ENCODE measurements at places on chromosomes 1 and 21.

DNA sequence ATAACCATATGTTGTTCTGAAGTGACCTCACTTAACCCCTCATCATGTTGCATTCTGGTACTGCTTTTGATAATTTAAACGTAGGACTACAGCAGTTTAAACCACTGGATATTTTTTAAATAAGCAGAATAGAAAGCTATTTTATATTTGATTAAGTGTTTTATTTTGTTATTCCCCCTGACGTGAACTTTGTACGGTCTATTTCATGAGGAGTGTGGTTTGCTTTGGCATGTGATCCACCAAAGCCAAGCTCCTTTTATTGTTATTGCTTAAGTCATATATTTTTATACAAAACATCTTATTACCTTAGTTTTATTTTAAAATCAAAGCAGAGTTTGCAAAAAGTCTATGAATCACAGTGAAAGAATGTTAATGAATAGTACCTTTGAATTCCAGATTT lies 101.4 kb upstream of the L1TD1 start:
- no peak for DNase-seq

DNA sequence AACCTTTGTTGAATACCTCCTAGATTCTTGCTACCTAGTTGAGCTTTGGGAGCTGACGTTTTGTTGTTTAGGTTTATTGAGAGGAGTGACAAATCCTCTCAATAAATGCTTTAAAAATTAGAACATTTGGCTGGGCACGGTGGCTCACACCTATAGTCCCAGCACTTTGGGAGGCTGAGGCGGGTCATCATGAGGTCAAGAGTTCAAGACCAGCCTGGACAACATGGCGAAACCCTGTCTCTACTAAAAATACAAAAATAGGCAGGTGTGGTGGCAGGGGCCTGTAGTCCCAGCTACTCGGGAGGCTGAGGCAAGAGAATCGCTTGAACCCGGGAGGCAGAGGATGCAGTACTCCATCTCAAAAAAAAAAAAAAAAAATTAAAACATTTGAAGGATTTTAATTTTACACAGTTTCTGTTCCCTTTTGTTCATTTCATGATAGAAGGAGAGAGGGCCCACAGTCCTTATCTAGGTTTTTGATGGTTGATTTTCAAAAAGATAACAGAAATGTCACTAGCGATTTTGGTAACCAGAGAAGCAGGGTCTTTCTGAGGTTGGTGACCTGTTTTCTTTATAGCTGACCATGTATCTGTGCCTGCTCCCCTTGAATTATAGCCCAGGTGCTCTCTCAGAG lies 44.2 kb upstream of the PIGV start:
- no peak for DNase-seq

- DNase-seq, result no peak
These were observed 70.4 kb downstream of the TUT4 start for GRCh38 chr1:52482326-52483004.

- DNase-seq, result no peak
These were observed 12.1 kb upstream of the GBP6 start for GRCh38 chr1:89351597-89352311.

GRCh38 chr1:21034725-21035628 lies 141.7 kb downstream of the EIF4G3 start:
- DNase-seq, result no peak

GRCh38 chr1:113515498-113515897 lies 125.2 kb downstream of the MAGI3 start:
- DNase-seq, result no peak

DNA sequence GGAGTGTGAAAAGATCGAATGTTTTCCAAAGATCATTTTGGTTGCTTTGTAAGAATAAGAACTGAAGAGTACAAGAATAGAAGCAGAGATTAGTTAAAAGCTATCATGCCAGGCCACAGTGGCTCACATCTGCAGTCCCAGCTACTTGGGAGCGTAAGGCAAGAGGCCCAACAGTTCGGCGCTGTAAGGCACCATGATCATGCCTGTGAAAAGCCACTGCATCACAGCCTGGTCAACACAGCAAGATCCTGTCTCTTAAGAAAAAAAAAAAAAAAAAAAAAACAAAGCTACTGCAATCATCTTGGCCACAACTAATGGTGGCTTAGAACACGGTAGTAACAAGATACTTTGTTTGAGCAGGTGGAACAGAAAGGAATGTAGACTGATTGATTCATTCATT lies 116.2 kb downstream of the EIF4G3 start:
- no peak for DNase-seq

DNA sequence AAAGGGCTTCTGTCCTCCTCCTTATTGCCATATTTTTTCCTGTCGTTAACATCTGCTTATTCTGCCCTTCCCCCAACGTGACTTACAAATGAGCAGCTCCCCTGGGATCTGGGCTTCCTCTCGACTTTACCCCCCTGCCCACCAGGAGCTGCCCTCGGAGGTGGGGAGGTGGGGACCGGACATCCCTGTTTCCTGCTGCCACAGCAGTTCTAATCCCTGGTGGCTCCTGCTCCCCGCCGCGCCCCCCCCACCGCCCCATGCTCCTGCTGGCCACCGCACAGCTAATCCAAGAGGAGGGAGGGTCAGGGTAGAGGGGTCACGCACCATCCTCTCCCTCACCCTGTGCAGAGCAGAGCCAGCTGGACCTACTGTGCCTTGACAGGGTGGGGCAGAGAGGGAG lies 4.4 kb upstream of the SLC27A3 start:
- DNase-seq, result no peak

DNA sequence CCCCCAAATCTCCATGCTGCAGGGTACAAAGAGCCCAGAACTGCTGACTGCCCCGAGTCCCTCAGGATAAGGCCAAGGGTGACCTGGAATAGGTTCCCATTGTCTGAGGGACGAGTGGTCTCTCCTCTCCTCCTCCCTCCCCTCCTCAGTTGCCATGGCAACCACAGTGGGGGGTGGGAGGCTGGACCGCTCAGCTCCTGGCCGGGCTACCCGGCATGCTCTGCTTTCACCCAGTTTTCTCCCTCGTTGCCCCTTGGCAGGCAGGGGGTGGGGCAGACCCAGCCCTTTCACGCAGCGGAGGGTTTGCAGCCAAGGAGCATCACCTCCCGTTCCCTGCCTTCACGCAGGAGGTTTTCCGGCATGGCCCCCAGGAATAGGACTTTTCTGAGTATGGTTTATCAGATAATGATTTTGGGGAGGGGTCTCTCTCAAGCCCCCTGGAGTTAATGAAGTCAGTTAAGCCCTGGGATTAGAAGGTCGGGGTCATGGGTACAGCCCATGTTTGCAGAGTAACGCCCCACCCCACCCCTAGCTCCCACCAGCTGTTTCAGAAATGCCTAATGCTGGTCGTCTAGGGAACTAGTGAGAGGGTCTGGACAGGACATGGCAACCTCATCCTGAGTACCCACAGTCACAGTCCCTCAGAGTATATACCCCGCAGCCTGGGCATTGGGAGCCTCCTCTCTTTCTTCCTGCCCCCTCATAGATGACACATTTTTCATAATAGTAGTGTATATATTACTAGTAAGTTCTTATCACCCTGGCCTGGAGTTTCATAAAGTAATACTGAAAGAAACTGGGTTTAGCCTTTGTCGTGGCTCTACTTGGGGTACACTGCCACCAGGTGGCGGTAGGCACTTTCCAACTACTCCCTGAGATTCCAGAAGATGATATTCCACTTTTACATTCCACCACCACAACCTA lies 20.7 kb downstream of the C1QB start:
- no peak for DNase-seq

GRCh38 chr1:150548632-150549495 lies at the start of gene ADAMTSL4:
Gene ADAMTSL4, plus strand, starts transcription at chr1:150549408. Its CDS starts 2,881 bp downstream, at chr1:150552289.
- DNase-seq, result no peak

GRCh38 chr21:29149808-29150425 lies 19.5 kb downstream of the MAP3K7CL start:
- DNase-seq, result no peak

Data from stimulated activated CD4-positive, alpha-beta T cell treated with anti-CD3 and anti-CD28 coated beads, Interleukin-15, amount 100 ng/mL, for 1 hour (primary cell).